Activated CD4-positive, alpha-beta T cell treated with anti-CD3 and anti-CD28 coated beads, Interleukin-2, amount 10 ng/mL, durations not matched to agents 7 days and 5 days (primary cell): ENCODE measurements at places on chromosomes 12 and 14. TPM values are rescaled to one million over a fixed set of nuclear protein-coding genes. Genes with fewer than 3 reads are reported as not detected.

GRCh38 chr12:94379479-94380113, 80.1 kb downstream of the CEP83 start:
- no peak for DNase-seq

DNA sequence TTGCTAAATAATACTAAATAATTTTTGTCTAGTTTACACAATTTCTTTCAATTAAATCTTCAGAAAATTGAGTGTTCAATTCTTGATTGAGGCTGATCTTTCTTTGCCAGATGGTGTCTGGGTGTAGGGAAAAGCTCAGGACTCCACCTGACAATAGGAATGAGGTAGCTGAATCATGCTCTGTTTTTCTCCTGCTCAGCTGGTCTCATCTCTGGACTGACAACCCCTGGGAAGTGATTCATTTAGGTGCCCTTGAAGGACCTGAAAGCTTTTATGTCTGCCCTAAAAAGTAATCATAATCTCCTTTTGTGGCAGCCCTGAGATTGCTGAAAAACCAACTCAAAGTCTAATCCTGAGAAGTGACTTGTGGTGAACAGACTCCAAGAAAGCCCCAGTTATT, 255.4 kb downstream of the ETNK1 start:
- no peak for DNase-seq

DNA sequence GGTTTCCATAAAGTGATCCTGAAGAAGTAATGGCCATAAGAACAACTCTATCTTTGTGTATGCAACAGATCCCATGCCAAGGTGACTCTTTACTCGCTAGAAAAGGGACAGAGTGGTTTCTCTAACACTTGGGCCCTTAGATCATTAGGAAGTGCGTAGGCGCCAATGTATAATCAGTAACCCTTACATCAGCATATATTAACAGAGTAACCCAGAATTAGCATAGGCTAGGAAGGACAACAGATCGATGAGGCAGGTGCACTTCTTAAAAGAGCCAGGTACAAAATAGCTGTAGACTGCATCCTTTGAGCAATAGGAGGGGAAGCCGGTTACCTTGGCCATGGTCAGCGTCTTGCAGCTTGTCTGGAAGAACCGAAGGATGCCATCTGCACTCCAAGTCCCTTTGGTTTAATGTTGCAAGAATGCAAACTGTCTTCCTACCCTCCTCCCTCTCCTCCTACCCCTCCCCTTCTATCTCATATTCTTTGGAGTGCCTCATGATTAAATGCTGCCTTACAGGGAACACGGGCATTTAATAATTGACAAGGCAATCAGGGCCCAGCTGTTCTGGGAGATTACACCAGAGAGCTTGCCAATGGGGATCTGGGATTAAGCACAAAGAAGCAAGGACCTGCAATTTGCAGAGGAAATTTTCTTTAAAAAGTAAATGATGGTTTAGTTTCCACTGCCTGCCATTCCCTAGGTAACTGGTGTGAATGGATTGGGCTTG, 8.0 kb downstream of the GSG1 start:
- DNase-seq, result no peak

DNA sequence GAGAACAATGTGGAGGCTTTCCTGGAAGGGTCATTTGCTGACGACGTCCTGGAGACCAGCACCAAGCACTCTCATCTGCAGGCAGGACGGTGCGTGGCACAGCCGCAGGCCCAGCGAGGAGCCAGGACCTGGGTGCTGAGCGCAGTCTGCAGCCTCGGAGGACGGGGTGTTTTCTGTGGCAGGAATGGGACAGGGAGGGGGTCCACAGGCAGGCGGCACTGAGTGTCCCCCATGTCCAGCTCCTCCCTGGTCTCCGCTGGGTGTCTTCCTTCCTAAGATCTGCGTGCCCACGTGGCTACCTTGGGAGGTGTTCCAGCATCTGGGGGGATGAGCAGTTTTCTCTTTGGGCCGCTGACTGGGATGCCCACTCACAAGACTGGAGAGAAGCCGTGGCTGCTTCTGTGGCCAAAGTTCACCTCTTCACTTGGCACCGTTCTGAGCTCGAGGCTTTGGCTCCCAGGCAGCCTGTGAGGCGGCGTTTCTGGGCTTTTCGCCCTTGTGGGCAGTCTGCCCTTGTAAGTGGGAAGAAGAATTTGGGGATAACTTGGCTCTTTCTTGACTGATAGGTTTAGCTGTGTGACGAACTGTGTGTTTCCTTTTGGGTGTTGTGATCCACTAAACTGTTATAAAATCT, 72.2 kb downstream of the NOC4L start:
- DNase-seq, result no peak

- DNase-seq, result no peak
These were observed 16.4 kb upstream of the KERA start for GRCh38 chr12:91074154-91074709.

- no peak for DNase-seq
These were observed 57.0 kb upstream of the ETV6 start for GRCh38 chr12:11592484-11592883.

DNA sequence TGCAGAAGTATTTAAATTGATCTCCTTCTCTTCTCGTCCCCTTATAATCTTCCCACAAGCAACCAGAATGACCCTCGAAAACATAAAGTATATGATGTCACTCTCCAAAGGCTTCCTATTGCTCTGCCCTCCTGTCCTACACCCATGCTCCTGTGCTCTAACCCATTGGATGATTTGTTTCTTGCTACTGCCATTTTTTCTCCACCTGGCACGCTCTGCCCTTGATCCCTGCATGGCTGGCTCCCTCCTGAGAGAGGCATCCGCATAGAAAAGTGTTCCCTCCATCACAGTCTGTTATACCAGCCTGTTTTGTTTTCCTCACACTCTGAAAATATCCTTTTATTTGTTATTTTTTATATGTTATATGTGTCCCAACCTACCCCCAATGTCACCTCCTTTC, 19.8 kb downstream of the MYRFL start:
- no peak for DNase-seq

DNA sequence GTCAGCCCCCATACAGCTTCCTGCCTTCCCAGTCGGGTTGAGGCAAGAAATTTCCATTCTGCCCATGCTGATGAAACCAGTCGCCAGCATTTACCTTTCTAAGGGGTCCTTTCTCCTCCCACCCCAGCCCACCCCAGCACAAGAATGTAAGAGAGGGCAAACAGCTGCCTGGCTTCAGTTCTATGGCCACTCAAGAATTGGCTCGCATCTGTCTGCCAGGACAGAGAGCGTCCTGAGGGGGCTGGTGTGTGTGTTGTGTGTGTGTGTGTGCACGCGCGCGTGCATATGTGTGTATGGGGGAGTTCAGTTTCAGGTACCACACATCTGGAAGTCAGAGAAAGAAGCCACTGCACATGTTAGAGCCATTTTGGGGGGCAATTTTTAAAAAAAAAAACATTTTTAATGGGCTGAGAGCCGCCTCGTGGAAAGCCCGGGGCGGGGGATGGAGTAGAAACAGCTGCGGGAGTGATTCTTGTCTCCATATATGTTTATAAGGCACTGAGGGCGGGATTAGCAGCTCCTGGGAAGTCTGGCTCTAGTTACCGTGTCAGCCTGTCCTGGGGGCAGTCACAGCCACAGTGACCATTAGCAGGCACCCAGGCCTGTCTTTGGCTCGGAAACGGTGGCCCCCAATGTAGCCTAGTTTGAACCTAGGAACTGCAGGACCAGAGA, at the start of gene WNT5B:
TSS of gene WNT5B (plus strand) at position 566 of the 672 bp plus-strand sequence. CDS start 2,124 bp downstream, outside the sequence.
- DNase-seq, result no peak

Gene SLC5A8
- total RNA-seq, result not detected

Gene DDIT3
- total RNA-seq, result 11.4 TPM

Gene RNASE1
- total RNA-seq, result not detected
